ENCODE measurements at places on chromosomes 3 and 15.

GRCh38 chr3:69088063-69088462 lies 3.3 kb downstream of the ARL6IP5 start:
- DNase-seq, result no peak
- peaks cover 7% of the 10 kb centered on the region for H3K4me1 ChIP-seq
- no peak overlapping the region for H3K4me3 ChIP-seq
- H3K36me3 ChIP-seq, result no peaks in the 10 kb centered on the region

DNA sequence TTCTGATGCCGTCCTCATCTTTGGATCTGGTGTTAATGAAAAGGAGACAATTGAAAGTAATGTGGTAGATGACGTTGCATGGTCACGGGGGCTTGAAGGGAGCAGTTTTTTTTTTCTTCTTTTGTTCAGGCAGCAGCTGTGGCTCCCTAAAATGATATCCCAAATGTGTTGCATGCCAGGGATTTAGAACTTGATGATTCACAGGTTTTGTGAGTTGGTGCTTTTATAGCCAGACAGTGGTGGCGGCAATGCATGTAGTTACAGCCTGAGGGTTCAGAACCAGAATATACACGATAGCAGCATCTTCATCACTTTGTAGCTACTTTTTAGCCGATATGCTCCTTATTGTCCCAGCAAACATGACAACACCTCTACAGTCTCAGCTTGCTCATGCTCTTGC lies 133.4 kb downstream of the CHST2 start:
- no peaks in the 10 kb centered on the region for H3K4me1 ChIP-seq
- no peak overlapping the region for H3K27ac ChIP-seq
- no peaks in the 10 kb centered on the region for H3K36me3 ChIP-seq
- DNase-seq, result no peak
- H3K27me3 ChIP-seq, result no peaks in the 10 kb centered on the region
- no peak overlapping the region for H3K4me3 ChIP-seq

- H3K4me1 ChIP-seq, result no peaks in the 10 kb centered on the region
- no peak overlapping the region for H3K4me3 ChIP-seq
- H3K27ac ChIP-seq, result no peak overlapping the region
Measured at GRCh38 chr3:10420745-10421475, 84.5 kb downstream of the ATP2B2 start.

DNA sequence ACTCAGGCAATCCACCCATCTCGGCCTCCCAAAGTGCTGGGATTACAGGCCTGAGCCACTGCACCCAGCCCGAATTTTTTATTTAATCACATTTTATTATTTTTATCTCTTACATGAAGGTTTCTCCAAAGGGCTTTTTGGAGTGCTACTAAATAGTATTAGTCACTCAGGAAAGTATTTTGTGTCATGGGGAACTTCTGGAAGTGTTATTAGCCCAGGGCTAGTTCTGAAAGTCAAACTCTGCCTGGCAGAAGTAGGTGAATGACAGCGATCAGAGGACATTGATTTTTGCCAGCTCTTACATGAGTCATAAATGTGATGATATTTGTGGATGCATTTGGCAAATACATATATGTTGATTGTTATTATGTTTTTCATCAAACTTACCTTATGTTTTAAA lies 48.7 kb downstream of the ZPLD1 start:
- H3K4me3 ChIP-seq, result no peak overlapping the region
- no peak for DNase-seq
- H3K4me1 ChIP-seq, result no peaks in the 10 kb centered on the region
- H3K27ac ChIP-seq, result no peak overlapping the region
- H3K36me3 ChIP-seq, result no peaks in the 10 kb centered on the region

- H3K36me3 ChIP-seq, result no peaks in the 10 kb centered on the region
- H3K4me1 ChIP-seq, result no peaks in the 10 kb centered on the region
- no peak overlapping the region for H3K27ac ChIP-seq
- DNase-seq, result no peak
Measured at GRCh38 chr3:196149831-196150301, 61.3 kb downstream of the ZDHHC19 start.

DNA sequence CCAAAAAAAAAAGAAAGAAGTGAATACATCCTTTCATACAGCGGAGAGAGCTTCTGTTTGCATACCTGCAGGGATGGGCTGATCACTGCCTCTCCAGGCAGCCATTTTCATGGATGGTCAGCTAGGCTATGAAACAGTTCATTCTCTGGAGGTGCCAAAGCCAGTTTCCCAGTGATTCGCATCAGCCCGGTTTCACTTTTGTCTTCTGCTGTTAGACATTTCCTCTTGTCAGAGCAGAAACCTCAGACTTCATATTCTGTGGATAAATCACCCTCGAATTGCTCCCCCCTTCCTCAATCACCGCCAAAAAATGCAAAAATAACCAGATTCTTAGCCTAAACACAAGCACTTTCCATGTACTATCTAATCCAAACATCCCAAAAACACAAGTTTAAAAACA lies 225.6 kb downstream of the ADAMTS9 start:
- H3K4me1 ChIP-seq, result no peaks in the 10 kb centered on the region
- no peak overlapping the region for H3K4me3 ChIP-seq
- no peak for DNase-seq
- no peaks in the 10 kb centered on the region for H3K27me3 ChIP-seq
- no peaks in the 10 kb centered on the region for H3K36me3 ChIP-seq

DNA sequence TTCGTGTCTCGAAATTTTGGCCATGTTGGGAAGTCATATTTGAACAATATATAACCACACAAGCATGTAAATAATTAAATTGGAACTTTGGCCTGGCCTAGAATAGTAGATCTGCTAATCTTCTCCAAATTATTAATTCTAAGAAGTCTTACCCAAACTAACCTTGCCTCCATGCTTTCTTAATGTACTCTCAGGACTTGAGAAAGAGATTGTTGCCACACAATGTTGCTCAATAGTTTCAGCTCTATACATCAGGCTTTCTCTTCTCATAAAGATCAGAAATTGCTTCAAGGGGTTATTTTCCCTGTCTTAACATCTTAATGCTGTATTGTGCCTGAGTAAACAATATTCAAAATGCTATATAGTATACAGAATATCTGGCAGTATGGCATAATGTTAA lies 202.7 kb upstream of the LRIG1 start:
- H3K27ac ChIP-seq, result no peak overlapping the region
- no peak overlapping the region for H3K4me3 ChIP-seq
- no peaks in the 10 kb centered on the region for H3K36me3 ChIP-seq
- H3K27me3 ChIP-seq, result no peaks in the 10 kb centered on the region

GRCh38 chr3:10164546-10165393 lies at the start of gene IRAK2:
IRAK2 (plus strand) TSS chr3:10164919; CDS start chr3:10164955, 36 bp downstream.
- no peaks in the 10 kb centered on the region for H3K36me3 ChIP-seq
- no peaks in the 10 kb centered on the region for H3K4me1 ChIP-seq
- peak within 1 kb of the TSS; percentile 69 for H3K4me3 ChIP-seq
- peak within 1 kb of the TSS; percentile 83 for H3K27ac ChIP-seq
- H3K27me3 ChIP-seq, result no peaks in the 10 kb centered on the region

- H3K27me3 ChIP-seq, result no peaks in the 10 kb centered on the region
- no peak overlapping the region for H3K4me3 ChIP-seq
- no peak for DNase-seq
- H3K27ac ChIP-seq, result no peak overlapping the region
- no peaks in the 10 kb centered on the region for H3K4me1 ChIP-seq
Measured at GRCh38 chr3:176190755-176191154, 1006.5 kb downstream of the TBL1XR1 start.

DNA sequence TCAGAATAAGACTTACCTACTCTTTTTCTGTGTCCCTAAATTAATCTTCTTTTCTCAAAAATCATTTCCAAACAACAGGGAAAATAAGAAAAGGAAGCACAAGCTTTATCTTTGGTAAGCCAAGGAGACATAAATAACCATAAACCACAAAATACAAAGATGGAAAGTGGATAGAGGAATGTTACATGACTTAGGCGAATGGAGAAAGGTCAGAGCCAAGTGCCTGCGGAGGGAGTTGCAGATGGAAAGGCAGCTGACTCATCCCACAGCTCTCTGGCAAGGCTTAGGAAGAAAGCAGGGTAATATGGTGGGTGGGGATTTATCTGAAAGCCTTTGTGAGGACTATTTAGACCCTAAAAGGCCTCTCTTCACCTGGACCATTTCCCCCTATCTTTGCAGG lies 72.8 kb downstream of the GALK2 start:
- H3K27me3 ChIP-seq, result no peaks in the 10 kb centered on the region
- no peak for DNase-seq
- no peak overlapping the region for H3K4me3 ChIP-seq
- no peaks in the 10 kb centered on the region for H3K4me1 ChIP-seq

DNA sequence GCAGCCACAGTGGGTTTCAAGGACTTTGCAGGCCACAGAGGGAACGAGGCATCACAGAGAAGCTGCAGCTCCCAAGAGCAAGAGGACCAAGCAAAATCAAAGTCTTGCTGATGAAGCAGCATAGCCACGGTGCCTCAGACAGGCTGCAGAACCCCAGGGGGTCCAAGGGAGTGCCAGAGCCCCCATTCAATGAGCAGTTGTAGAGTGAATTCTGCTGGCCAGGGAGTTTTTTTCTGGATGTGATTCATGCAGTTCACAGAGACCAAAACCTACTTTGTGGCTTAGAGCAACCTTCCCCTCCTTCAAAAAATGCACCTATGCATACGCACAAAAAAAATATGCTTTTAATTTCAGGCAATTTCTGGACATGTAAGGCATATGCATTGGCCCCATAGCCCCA lies 409.0 kb downstream of the VPS13C start:
- H3K27me3 ChIP-seq, result no peaks in the 10 kb centered on the region
- H3K27ac ChIP-seq, result no peak overlapping the region
- H3K4me1 ChIP-seq, result no peaks in the 10 kb centered on the region
- H3K36me3 ChIP-seq, result no peaks in the 10 kb centered on the region
- no peak for DNase-seq

GRCh38 chr15:96428742-96429141 lies 98.2 kb downstream of the NR2F2 start:
- no peaks in the 10 kb centered on the region for H3K4me1 ChIP-seq
- no peak overlapping the region for H3K27ac ChIP-seq

GRCh38 chr3:106765342-106765741 lies 611.9 kb upstream of the CCDC54 start:
- no peaks in the 10 kb centered on the region for H3K27me3 ChIP-seq
- no peak overlapping the region for H3K4me3 ChIP-seq
- DNase-seq, result no peak
- no peaks in the 10 kb centered on the region for H3K36me3 ChIP-seq
- no peak overlapping the region for H3K27ac ChIP-seq

GRCh38 chr3:148518520-148518919 lies 179.2 kb upstream of the AGTR1 start:
- H3K4me1 ChIP-seq, result no peaks in the 10 kb centered on the region
- H3K27me3 ChIP-seq, result no peaks in the 10 kb centered on the region
- no peak overlapping the region for H3K4me3 ChIP-seq
- H3K27ac ChIP-seq, result no peak overlapping the region

GRCh38 chr15:20361091-20361490 lies 180.5 kb downstream of the GOLGA6L6 start:
- H3K27me3 ChIP-seq, result no peaks in the 10 kb centered on the region
- H3K36me3 ChIP-seq, result no peaks in the 10 kb centered on the region
- DNase-seq, result no peak
- H3K4me3 ChIP-seq, result no peak overlapping the region
- H3K27ac ChIP-seq, result no peak overlapping the region
- H3K4me1 ChIP-seq, result no peaks in the 10 kb centered on the region

- H3K4me3 ChIP-seq, result no peak overlapping the region
- H3K27me3 ChIP-seq, result no peaks in the 10 kb centered on the region
- H3K4me1 ChIP-seq, result peaks cover 2% of the 10 kb centered on the region
- no peaks in the 10 kb centered on the region for H3K36me3 ChIP-seq
Measured at GRCh38 chr3:53166781-53167291, 5.8 kb downstream of the PRKCD start.

DNA sequence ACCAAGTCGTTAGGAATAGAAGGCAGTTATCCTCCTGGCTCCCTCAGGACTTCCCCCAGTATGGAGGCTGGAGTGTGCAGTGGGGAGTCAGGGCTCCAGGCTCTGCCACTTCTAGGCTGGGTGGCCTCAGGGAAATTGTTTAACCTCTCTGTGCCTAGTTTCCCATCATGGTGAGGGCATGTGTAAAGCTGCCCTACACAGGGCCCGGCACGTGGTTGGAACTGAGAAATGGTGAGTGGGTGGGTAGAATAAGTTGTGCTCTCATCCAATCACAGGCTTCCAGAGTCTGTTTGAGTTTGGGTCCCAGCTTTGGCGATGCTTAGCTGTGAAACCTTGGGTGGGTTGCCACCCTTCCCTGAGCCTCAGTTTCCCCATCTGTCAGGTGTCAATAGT lies 117.3 kb downstream of the FBLN2 start:
- H3K27me3 ChIP-seq, result no peaks in the 10 kb centered on the region
- H3K27ac ChIP-seq, result no peak overlapping the region
- no peak overlapping the region for H3K4me3 ChIP-seq
- no peaks in the 10 kb centered on the region for H3K4me1 ChIP-seq
- DNase-seq, result no peak
- H3K36me3 ChIP-seq, result no peaks in the 10 kb centered on the region

DNA sequence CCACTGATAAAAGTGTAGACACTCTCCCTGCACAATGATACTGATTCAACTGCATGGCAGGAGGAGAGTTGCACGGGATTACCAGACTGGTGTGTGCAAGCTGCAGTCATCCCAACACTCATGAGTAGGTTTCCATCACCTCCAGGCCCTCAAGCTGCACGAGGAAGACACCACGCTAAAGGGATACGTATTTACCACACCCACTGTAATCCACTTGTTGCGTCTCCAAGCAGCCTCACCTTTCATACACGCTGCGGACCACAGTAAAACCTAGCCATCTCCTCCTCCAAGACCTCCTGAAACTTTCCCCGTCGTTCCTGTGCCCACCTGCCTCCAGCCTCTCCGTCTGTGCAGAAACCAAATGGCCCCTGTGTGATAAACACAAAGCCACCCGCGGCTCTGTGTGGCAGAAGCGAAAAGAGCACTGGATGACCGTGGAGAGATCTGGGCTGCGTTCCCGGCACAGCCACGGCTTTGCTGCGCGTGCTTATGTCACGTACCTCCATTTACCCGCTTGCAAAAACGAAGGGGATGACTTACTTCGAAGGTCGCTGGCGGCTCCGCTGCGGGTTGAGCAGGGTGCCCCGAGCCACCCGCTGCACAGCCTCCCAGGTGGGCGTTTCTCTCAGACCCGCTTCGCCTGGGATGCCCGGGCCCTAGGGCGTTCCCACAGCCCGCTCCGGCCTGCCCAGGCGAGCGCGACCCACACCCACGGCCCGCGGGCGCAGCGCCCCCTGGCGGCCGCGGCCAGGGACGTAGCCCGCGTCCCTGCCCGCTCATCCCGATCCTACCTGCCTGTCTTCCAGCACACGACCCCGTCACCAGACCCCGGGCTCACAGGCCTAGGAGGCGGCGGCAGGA lies 643 bp downstream of the ABCC5 start:
- H3K4me1 ChIP-seq, result no peaks in the 10 kb centered on the region
- peak overlapping the region; percentile 67 for H3K27ac ChIP-seq
- H3K4me3 ChIP-seq, result peak overlapping the region; percentile 70

GRCh38 chr3:107662586-107662985 lies 139.8 kb downstream of the BBX start:
- no peaks in the 10 kb centered on the region for H3K4me1 ChIP-seq
- no peaks in the 10 kb centered on the region for H3K27me3 ChIP-seq
- DNase-seq, result no peak
- H3K27ac ChIP-seq, result no peak overlapping the region
- no peak overlapping the region for H3K4me3 ChIP-seq

GRCh38 chr3:61172684-61173083 lies 78.6 kb downstream of the FHIT start:
- peaks cover 10% of the 10 kb centered on the region for H3K4me1 ChIP-seq
- no peaks in the 10 kb centered on the region for H3K36me3 ChIP-seq
- no peak overlapping the region for H3K4me3 ChIP-seq
- H3K27me3 ChIP-seq, result no peaks in the 10 kb centered on the region
- H3K27ac ChIP-seq, result no peak overlapping the region
- no peak for DNase-seq
